Motor neuron (in vitro differentiated cells): ENCODE measurements at places on chromosomes 6 and 20. TPM values are rescaled to one million over a fixed set of nuclear protein-coding genes. Genes with fewer than 3 reads are reported as not detected.

FERMT1 gene
- 1.2 TPM in 2 replicates for total RNA-seq

MYO6 gene
- 20.1 and 24.9 TPM in 2 replicates for total RNA-seq

ENPP3 gene
- not detected in 2 replicates for total RNA-seq

NRSN1 gene
- 9.8 and 11.8 TPM in 2 replicates for total RNA-seq

SLC17A2 gene
- not detected in 2 replicates for total RNA-seq

BEND6 gene
- total RNA-seq, result 1.5 and 2.0 TPM in 2 replicates

OLIG3 gene
- total RNA-seq, result 0.10 and 0.23 TPM in 2 replicates

GLP1R gene
- not detected in 2 replicates for total RNA-seq

CTAGE9 gene
- total RNA-seq, result 0.13 TPM in 1 of 2 replicates, not detected in the other
